CD4-positive, CD25-positive, alpha-beta regulatory T cell (primary cell): ENCODE measurements at places on chromosomes 12 and 14.

DNA sequence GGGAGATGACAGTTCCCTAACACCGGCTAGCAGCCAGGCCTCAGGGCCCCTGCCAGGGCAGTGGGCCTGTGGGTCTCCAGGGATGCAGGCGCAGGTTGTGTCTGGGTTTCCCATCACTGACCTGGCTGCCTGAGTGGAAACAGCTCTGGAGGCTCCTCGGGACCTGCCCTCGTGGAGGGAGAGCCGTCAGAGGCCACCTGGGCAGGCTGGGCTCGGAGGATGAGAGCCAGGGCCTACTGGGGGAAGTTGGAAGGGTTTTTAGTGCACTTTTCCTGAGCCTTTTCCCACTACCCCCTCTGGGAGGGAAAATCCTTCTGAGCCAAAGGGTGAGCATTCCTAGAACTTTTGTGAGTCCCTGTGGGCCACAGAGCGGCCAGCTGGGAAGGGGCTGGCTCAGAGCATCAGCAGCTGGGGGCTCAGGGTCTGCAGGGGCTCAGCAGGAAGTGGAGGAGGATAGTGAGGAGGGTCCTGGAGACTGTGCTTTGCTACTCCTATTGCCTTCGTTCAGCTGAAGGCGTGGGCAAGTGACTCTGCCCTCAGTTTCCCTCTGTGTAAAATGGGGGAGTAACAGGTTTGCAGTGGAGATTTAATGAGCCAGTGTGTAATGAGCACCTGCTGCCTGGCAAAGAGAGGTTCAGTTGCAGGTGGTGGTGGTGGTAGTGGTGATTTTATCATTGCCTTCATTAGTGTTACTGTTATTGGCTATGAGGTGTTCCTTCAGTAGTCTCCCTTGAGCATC, 1.8 kb downstream of the SH2B3 start:
- no peak for DNase-seq

- DNase-seq, result no peak
Measured at GRCh38 chr14:61368781-61369453, 47.5 kb downstream of the PRKCH start.

GRCh38 chr12:70288817-70289216, 45.6 kb downstream of the CNOT2 start:
- no peak for DNase-seq

GRCh38 chr14:56085471-56085870, 32.7 kb upstream of the PELI2 start:
- no peak for DNase-seq
